Stimulated activated CD8-positive, alpha-beta memory T cell treated with anti-CD3 and anti-CD28 coated beads, Interleukin-2, amount 100 ng/mL, for 48 hours (primary cell): ENCODE measurements at places on chromosomes 1 and 21.

- DNase-seq, result no peak
Observed at GRCh38 chr21:32940079-32941014, 85.4 kb upstream of the OLIG2 start.

GRCh38 chr1:76005765-76006164, 68.8 kb upstream of the ST6GALNAC3 start:
- DNase-seq, result no peak

- DNase-seq, result no peak
Observed at GRCh38 chr1:14103878-14104430, 404.0 kb downstream of the PRDM2 start.

- DNase-seq, result no peak
Observed at GRCh38 chr1:48450505-48450904, 21.5 kb downstream of the SPATA6 start.

- DNase-seq, result no peak
Observed at GRCh38 chr1:29700491-29700890, 464.2 kb downstream of the PTPRU start.

- DNase-seq, result no peak
Observed at GRCh38 chr1:182679684-182680083, 4.7 kb downstream of the RGS8 start.

- DNase-seq, result no peak
Observed at GRCh38 chr1:61930116-61930645, 187.9 kb downstream of the PATJ start.

- peak; percentile 1 for DNase-seq
Observed at GRCh38 chr1:164772635-164773034, 213.7 kb downstream of the PBX1 start.

GRCh38 chr1:227762231-227762911, 27.1 kb downstream of the SNAP47 start:
- DNase-seq, result peak; percentile 75

DNA sequence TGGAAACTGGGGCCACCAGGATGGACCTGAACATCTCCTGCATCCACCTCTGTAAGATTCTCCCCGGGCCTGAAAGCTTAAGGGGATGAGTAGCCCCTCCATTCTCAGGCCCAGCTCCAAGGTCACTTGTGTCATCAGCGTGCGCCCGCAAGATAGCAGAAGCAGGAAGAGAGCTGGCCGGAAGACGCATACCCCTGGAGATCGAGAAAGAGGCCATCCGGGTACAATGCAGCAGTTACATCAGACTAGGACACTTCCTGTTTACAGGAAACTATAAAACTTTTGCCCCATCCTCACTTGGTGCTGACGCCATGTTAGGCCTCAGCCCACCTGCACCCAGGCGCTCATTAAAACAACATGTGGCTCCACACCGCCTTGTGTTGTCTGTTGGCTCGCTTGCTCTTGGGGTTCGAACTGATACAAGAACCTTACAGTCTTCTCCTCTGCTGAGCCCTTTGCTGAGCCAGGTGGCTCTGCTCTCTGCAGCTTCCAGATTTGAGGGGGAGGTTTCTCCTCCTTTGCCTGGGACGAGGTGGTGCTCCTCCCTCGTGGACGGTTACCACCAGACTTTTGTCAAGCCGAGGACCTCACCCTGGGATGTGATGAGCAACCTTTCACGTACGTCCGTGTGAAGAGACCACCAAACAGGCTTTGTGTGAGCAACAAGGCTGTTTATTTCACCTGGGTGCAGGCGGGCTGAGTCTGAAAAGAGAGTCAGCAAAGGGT, 277.5 kb upstream of the C1orf174 start:
- DNase-seq, result no peak

DNA sequence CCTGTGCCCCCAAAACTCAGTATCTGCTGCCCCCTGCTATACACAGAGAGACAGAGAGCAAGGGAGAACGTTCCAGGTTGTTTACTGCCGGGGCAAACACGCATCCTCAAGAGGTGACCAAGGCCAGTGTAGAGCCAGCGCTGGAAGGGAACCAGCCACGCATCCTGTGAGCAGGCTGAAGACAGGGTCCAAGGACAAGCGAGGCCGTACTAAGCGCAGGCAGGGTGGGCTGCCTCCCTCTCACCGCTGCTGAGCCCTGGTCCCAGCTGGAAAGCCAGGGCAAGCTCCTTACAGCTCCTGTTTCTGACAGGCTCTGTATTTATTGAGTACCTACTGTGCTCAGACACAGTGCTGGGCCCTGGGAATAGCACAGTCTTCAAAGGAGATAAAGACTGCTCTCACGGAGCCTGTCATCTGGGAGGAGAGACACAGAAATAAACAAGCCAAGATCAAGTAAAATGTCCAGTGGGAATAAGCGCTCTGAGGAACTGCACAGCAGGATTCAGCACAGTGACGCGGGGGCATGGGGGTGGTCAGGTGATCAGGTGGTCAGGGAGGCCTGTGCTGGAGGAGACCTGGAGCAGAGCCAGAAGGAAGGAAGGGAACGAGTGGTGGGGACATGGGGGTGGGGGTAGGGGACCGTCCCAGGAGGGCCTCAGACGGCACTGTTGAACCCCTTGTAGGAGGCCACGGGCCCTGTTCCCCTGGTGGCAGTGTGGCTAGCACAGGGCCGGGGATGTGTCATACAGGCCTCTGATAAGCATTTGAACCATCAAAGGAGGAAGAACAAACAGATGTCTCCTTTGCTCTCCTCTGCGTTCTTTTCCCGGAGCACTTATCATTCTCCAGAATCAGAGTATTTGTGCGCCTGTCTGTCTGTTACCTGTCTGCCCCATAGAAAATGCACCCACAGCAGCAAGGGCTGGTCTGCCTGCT, 37.8 kb upstream of the EFHD2 start:
- no peak for DNase-seq

GRCh38 chr1:12104417-12104816, 41.3 kb downstream of the TNFRSF8 start:
- no peak for DNase-seq

- DNase-seq, result no peak
Observed at GRCh38 chr1:24878045-24878444, 52.0 kb downstream of the RUNX3 start.

DNA sequence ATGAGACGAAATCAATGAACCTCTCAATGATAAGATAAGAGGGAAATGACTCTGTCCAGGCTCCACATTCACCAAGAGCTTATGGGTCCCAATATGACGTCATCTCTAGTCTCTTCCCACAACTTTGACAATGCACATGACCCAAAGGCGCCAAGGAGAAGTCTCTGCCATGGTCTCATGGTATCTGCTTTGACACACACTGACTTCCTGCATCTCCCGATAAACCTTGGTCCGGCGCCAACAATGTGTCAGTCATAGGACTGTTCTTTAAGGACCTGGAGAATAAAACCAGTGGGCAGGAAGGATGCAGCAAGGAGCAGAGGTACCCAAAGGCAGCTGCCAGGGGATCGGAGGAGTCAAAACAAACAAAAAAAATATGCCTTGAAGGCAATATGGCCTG, 46.9 kb upstream of the TMEM51 start:
- no peak for DNase-seq

DNA sequence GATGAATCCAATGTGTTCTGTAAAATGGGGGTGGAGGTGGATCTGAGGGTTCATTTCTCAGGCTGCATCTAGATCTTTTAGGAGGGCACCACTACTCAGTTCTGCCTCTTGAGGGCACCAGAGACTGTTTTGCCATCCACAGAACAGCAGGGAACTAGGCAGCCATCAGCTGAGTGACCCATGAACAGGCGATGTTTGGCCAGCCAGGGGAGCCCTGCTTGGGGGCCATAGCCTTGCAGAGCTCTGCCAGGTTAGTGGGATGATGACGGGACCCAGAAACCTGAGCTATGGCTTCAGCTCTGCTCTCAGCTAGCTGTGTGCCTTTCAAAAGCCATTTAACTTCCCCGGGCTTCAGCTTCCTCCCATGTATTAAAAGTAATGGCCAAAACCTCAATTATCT, 13.4 kb upstream of the NOS1AP start:
- peak; percentile 24 for DNase-seq

- no peak for DNase-seq
Observed at GRCh38 chr1:17551755-17552234, 12.3 kb downstream of the ARHGEF10L start.

- DNase-seq, result no peak
Observed at GRCh38 chr1:226419284-226420029, 11.6 kb upstream of the PARP1 start.

GRCh38 chr21:36759348-36760083, 60.6 kb downstream of the SIM2 start:
- no peak for DNase-seq

DNA sequence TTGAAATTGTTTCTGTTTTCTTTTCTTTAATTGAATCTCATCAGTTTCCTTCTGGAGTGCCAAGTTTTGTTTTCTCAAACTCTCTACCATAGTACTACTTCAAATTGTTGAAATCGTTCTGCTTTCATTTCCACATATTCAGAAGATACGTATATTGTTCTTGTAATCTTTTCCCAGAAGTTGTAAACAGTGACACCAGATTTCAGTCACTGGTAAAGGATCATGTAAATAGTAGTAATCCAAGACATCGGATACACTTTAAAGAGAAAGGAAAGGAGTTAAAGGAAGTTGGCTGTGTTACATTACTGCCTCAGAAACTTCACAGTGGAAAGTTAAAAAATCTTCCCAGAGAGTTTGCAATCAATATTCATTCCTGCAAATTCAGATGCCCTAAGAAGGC, 67.5 kb downstream of the RGL1 start:
- DNase-seq, result no peak

DNA sequence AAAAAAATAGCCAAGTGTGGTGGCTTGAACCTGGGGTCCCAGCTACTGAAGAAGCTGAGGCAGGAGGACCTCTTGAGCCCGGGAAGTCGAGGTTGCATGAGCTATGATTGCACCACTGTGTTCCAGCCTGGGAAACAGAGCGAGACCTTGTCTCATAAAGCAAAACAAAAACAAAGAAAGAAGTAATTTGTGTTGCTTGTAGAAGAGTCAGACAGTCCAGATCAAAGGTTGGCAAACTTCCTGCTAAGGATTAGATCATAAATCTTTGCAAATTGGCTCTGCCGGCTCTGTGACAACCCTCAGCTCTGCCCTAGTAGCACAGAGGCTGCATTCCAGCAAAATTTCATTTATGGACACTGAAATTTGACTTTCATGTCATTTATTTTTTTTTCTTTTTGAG, 19.0 kb upstream of the MFN2 start:
- no peak for DNase-seq

DNA sequence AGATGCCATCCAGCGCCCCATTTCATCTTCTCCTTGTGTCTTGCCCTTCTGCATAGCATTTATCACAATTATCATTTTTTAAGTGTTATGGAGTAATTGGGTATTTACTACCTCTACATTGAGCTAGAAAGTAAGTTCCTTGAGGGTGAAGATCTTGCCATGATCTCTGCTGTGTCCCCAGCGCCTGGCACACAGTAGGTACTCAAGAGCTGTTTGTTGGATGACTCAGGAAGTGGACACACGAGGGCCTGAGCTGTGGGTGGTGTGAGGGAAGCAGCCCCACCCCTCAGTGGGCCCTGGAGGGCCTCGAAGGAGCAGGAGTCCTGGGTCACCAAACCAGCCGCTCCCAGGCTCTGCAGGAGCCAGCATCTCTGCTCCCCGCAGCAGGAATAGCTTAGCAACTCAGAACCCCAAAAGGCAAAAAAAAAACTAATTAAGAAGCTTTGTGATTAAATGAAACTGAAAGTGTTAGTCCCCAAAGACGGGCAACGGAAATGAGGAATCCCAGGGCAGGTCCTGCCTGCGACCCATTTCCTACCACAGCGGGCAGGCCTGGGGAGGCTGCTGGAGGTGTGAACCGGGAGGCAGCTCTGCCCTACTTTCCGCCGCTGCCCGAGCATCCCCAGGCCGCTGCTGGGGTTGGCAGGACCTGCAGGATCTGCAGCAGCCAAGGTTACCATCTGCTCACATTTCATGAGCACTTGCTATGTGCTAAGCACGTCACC, 87.7 kb downstream of the LACTBL1 start:
- no peak for DNase-seq

DNA sequence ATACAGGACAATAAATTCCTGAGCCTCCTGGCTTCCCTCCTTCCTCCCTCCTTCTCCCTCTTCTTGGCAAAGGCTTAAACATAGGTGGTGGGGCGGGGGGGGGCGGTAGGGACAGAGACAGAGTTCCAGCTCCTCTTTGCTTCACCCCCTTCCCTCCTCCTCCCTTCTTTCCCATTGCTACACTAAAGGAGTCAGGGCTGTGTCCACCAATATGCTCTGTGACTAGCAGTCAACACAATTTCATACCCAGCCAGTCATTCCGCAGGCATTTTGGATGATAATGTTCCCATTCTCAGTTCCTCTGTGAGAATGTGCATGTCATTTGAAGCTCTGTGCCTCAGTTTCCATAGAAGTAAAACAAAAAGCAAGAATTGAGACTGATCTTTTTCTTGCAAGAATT, 1.7 kb downstream of the LMOD1 start:
- no peak for DNase-seq

DNA sequence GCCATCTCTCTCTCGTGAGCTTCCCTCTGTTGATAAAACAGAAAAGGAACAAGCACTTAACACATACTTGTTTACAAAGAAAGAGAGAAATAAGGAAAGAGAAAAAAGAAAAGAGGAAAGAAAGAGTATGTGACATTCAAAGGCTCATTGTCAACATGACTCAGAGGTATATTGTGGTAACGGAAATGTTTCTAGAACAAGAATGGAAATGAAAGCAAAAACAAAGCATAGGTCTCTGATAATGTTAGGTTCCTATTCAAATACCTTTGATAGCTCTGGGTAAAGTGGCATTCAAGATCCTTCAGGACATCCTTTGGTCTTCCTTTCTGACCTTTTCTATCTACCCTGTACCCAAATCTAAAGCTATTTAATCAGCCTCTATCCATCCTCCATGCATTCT, 67.4 kb upstream of the DMRTA2 start:
- no peak for DNase-seq

DNA sequence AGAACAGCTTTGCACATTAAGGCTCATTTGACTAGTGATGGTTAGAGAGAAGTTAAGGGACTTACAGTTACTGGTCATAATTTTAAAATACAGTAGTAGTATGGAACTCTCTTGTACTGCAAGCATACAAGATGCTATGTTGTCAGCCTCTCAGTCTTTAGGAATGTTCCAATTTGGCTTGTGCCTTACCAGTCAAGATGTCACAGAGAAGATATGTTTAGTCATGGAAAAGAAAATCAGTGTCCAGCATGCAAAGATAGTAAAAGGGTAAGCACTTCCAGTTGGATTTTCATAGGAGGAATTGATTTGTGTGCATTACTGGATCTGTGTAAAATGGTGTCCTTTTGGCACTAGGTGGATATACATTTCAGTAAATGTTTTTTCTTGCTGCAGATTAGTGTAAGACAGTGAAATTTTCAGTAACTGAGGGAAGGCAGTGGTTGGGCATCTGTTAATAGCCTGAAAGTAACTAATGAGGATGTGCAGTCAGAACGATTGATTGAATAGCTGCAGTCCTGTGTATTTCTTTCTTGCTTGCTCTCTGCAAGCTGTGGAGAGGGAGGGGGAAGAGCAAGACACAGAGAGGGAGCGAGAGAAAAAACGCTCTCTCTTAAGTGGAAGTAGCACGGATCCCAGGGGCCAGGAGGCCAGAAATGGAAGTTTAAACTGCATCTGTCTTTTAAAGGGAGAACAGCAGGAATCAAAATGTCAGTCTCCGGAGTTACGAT, 108.2 kb downstream of the CLEC20A start:
- no peak for DNase-seq
